ENCODE measurements at places on chromosomes 16 and 17.

DNA sequence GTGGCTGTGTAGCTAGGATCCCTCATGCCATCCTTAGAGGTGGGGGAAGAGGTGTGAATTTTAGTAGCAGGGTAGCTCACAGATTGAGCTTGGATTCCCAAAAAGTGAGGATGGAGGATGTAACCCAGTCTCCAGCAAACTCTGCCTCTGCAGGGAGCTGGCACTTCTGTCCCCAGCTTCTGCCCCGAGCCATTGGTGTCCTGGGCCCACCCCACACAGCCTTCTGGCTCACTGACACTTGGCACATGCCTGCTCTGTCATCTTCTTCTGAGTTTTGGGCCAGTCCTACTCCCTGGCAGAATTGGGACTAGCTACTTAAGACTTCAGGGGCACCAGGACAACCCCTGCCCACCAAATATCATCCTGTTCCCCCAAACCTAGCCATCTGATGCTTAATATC lies 2.3 kb downstream of the CACNG5 start:
- no peak for DNase-seq

DNA sequence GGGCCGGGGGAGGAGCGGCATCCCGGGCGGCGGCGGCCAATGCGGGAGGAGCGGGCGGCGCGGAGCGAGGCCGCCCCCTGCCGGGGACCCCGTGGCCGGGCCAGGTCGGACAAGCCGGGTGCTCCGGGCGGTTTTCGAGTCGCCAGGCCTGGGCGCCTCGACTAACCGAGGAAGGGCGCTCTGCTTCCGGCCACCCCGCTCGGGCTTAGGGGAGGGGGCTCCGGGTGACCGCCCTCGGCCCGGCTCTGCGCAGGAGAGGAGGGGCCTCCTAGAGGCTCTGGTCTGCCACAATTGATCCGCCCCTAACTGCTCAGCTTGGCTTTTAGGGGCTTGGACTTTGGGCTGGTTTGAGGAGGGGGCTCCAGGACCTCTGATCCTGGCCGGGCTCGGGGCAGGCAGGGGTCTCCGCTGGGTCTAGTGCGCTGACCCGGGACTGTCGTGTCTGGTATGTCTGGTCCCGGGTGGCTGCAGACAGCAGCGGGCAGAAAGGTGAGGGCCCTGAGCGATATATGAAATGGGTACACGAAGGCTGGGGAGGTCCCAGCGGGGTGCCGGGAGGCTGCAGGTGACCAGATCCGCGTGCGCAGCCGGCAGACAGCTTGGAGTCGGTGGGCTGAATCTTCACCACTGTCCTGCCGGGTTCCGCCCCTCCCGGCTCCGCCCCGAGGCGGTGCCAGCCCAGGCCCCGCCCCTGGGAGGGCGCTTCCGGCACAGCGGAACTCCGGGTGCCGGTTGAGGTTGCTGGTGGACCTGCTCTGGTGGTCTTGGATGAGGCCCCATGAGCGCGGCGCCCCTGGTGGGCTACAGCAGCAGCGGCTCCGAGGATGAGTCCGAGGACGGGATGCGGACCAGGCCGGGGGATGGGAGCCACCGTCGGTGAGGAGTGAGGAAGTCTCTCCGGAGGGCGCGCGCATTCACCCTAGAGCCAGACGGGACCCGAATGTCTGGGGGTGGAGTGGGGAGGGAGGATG lies at the start of gene USB1:
Gene USB1, plus strand, starts transcription at position 702 of the 971 bp plus-strand sequence. Its CDS starts 77 bp downstream, at position 779.
- peak; percentile 92 for DNase-seq

- DNase-seq = peak; percentile 15
Observed at GRCh38 chr16:84503751-84504395, 586 bp downstream of the MEAK7 start.

DNA sequence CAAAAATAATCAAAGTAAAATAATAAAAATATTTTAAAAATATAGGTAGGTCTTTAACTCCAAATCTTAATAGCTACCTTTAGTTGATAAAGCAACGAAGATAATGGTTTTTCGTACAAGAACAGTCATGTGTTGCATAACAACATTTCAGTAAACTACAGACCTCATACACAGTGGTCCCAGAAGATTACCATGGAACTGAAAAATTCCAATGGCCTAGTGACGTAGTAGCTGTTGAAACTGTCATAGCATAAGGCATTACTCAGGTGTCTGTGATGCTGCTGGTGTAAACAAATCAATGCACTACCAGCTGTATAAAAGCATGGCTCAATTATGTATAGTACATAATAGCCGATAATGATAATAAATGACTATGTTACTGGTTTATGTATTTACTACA lies 43.9 kb downstream of the CREBBP start:
- DNase-seq = no peak

DNA sequence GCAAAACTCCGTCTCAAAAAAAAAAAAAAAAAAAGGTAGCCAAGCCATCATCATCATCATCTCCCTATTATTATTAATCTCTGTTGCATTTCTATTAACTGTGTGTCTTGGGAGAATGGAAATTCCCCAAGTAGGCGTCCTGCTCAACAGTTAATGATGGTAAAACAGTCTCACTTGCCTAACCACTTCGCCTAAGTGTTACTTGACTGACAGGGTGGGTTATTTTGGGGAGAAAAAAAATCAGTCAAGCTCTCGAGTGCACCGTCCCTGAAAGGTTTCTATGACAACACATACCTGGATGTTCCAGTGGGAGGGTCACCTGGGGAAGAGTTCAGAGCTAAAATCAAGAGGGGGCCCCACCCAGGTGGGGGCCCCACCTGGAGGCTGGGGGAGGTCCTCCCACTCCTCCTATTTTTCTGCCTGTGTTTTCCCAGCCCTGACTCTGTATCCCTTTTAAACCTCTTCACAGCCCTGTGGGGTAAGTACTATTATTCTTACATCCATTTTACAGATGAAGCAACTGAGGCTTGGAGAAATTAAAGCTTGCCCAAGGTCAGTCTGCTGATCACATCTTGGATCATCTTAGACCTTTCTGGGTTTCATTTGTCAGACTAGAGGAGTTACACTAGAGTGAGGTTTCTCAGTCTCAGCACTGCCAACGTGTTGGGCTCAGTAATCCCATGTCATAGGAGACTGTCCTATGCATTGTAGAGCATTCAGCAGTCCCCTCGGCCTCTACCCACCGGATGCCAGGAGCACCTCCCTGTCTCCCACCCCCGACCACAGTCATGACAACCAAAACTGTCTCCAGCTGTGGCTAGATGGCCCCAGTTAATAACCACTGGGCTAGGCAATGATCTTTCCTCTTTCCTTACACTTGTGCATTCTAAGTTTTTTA lies 11.0 kb upstream of the ABAT start:
- DNase-seq = no peak

DNA sequence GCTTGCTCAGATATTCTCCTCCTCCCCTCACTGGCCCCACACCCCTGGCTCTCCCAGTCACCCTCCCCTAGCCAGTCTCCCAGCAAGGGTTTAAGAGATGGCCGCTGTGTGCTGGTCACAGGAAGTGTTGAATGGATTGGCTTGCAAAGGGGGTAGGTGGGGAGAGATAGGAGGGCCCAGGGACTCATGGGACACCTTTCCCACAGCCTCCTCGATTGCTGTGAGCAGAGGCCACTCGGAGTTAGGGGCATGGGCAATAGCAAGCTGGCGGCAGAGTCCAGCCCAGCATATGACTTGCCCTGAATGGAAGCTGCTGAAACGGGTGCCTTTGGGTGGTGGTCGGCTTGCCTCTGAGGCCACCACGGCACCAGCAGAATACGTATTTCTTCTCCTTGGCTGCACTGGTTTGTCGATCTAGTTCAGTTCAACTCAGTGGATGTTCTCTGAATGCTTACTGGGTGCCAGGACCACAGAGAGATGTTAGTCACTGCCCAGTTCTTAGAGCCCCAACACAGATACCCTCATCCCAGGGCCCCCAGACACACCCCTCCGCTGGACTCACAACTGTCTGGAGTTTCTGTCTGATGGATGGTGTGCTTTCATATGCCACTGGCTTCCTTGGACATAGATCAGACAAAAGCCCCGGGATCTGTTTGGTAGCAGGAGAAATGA lies 6.0 kb downstream of the WFIKKN2 start:
- no peak for DNase-seq

GRCh38 chr16:62035115-62036092 lies 834 bp downstream of the CDH8 start:
- DNase-seq = no peak

- no peak for DNase-seq
Observed at GRCh38 chr16:72569677-72570076, 397.7 kb upstream of the PMFBP1 start.

- no peak for DNase-seq
Observed at GRCh38 chr17:56528696-56529095, 64.8 kb upstream of the NOG start.

- DNase-seq = no peak
Observed at GRCh38 chr16:27129401-27129800, 62.7 kb downstream of the C16orf82 start.

DNA sequence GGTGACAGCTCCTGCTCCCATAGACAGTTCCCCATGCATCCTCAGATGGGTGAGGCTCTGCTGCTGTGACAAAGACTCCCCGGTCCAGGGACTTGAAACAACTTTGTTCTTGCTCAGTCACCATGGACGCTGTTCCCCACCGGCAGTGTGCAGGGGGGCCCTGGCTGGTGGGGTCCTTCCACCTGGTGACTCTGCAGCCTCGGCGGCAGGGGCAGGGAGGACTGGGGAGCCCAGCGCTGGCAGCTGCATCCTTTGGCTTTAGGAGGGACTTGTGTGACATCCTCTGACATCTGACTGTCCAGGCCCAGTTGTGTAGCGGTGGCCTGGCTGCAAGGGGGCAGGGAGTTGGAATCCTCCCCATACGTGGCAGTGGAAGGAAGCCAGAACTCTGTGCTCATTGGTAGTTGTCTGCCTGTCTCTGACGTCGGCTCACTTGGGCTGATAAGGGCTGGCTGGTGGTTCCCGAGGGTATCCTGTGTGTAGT lies 107.3 kb downstream of the CMIP start:
- DNase-seq = peak; percentile 36

- no peak for DNase-seq
Observed at GRCh38 chr17:13957636-13958035, 111.7 kb upstream of the COX10 start.

- DNase-seq = no peak
Observed at GRCh38 chr16:35750157-35750689, 2290.8 kb downstream of the TP53TG3F start.

- no peak for DNase-seq
Observed at GRCh38 chr17:82666931-82667667, 18.9 kb upstream of the WDR45B start.

- peak; percentile 55 for DNase-seq
Observed at GRCh38 chr16:84718-85406, 6.8 kb downstream of the MPG start.

DNA sequence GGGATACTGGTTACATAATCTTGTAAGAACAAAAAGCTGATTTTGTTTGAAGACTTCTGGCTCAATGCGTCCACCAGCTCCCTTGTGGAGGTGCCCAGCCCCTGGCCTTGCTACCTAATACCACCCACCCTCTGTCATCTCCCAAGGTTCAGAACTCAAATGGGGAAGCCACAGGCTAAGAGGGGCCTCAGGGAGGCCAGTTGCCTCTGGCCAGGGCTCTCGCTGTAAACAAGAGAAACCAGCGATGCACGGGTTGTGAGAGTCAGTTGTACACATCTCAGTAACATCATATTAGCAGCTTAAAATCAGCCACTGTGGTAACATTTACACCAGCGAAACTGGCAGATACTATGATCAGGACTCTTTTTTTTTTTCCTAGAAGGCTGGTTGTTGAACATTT lies 6.0 kb downstream of the TEKT5 start:
- DNase-seq = no peak

DNA sequence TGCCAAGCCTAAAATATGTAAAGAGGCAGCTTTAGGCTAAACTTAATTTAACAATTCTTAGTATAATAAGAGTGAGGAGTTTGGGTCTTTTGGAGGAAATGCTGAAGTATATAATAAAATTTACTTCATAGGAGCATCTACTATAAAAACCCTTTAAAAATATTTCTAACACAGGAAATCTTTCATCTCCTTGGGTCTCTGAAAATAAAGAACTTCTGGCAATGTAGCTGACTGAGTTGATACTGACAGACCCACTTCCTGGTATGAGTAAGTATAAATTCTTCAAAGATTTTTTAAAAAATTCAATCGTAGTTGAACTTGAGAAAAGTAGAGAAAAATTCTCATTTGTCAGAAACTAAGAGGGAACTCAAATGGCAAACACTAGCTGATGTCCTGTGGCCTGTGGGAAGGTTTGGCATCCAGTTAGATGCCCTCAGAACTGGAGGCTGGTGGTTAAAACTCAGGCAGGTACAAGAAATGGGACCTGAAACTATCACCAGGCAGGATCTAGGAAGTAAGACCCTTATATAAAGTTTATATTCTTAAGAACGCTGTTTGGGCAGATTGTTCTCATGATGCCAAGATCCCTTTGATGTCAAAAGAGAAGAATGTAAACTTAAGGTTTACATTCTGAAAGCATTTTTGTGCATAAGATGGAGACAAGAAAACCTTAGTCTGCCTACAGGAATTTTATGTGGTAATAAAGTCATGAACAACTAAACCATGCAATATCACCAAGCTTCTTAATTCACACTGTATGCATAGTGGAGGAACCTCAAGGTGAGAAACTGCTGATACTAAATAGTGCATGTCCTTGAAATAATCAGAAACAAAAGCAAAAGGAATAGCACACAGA lies 6.2 kb downstream of the KRTAP4-6 start:
- DNase-seq = no peak

GRCh38 chr17:40419559-40420331 lies 2.0 kb upstream of the TOP2A start:
- no peak for DNase-seq

GRCh38 chr17:74466111-74466827 lies at the start of gene CD300A:
Gene CD300A (plus strand): TSS chr17:74466634. CDS start chr17:74466704, 70 bp downstream.
- DNase-seq = peak; percentile 55

DNA sequence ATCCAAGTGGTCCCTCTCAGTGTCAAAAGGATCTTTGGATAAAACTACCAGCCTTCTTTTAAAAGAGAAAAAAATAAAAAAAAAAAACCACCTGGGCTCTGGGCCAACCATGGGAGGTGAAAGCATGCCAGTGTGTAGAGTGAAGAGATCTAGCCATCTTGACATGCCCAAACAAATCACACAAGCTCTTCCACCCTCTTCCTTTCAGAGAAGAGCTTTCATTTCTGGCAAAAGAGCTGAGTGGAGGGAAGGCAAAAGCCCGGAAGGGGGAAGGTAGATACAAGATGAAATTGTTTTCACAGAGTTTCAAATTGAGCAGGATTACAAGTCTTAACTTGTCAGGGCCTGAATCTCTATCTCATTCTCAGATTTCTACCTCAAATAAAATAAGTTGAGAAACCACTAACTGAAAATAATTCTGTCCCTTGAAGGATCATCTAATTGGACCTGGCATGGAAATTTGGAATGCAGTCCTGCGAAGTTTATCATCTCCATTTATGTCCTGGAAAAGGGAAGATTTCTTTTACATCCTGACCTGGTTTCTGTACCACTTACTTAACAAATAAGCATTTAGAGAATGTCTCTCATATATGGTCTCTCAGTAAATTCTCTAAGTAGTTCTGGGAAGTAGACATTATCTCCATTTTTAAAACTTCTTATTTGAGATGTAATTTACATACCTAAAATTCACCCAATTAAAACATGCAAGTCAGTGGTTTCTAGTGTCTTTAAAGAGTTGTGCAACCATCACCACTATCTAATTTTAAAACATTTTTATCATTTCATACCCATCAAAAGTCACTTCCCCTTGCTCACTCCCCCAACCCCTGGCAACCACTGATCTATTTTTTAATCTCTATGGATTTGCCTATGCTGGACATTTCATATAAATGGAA lies 93.7 kb downstream of the TANGO6 start:
- DNase-seq = no peak

- no peak for DNase-seq
Observed at GRCh38 chr16:85202051-85202601, 89.9 kb upstream of the CIBAR2 start.

GRCh38 chr16:14602443-14602963 lies 27.6 kb downstream of the PARN start:
- DNase-seq = no peak
